ENCODE measurements at places on chromosomes 1 and 21.

DNA sequence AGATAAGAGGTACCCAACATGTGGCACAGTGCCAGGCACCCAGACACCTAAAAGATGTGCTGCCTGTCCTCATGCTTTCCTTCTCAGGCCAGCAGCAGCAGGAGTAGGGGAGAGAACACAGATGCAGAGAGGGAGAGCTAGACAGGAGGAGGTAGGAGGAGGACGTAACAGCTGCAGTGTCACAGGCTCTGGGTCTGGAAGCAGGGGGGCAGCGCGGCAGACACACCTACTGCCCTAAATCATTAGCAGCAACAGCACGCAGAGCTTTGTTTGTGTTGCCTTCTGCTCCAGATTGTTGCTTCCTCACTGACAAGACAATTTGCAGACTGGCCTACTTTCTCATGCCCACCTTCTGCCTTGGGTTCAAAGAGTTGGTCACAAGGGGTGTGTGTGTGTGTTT, 196.7 kb upstream of the DAB1 start:
- DNase-seq, result no peak

GRCh38 chr1:90823686-90824085, 106.6 kb upstream of the BARHL2 start:
- no peak for DNase-seq

DNA sequence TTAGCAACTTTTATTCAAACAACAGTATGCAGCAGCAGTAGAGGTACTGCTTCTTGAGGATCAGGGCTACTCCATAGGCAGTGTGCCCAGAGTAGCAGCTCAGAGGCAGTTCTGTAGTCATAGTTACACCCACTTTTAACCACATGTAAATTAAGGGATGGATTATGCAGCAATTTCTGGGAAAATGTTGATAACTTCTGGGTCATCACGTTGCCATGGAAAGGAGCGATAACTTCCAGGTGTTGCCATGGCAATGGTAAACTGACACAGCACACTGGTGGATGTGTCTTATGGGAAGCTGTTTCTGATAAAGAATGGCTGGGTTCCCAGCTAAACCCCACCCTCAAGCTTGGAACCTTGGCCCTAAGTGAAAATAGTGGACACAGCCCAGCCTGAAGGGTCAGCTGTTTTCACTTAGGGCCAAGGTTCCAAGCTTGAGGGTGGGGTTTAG, 29.0 kb upstream of the PLA2G2A start:
- DNase-seq, result no peak

- DNase-seq, result no peak
Observed at GRCh38 chr1:227315629-227316346, 2.5 kb downstream of the CDC42BPA start.

DNA sequence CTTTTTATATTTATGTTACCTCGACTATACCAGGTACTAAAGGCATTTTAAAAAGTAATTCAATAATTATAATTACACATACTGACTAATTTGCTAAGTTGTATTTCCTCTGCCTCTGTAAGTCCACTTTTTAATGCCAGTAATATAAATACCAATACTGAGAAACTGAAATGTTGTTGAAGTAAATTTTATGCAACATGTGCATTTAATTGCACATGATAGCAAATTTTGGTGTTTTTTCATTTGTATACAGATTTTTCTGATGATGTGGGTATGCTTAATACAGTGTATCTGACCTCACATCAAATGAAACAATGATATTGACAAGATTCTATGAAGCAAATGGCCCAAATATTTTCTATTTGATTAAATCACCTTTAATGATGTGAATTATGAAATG, 1531.6 kb downstream of the KCNT2 start:
- DNase-seq, result no peak

DNA sequence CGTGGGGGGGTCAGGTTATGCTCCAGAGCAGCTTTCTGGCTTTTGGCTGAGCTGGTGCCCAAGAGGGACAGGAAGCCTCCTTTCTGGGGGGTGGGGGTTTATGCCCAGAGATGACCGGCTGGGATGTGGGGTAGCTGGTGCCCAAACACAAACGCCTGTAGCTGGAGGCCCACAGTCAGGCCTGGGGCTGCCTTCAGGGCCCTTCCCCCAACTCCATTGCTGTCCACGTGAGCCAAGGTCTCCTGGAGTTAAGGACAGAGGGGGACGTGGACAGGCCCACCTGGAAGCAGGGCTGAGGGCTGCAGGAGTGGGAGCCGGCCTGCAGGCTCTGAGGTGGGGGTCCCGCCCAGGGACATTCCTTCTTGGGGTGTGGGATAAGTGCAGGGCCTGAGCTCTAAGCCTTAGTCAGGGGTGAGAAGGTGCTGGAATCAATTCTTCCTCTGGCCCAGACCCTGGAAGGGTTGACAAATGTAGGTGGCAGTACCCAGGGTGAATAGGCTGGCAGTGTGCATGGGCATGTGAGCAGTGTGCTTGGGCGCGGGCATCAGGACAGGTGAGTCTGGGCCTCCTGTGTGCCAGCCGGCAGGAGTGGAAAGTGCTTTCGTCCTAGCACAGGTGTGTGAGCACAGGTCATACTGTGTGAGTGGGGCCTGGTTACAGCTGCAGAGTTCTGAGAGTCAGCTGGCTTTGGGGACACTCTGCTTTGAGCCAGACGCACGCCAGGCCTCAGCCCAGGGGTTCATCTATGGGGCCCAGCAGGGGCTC, 6.8 kb downstream of the CPLANE2 start:
- no peak for DNase-seq

DNA sequence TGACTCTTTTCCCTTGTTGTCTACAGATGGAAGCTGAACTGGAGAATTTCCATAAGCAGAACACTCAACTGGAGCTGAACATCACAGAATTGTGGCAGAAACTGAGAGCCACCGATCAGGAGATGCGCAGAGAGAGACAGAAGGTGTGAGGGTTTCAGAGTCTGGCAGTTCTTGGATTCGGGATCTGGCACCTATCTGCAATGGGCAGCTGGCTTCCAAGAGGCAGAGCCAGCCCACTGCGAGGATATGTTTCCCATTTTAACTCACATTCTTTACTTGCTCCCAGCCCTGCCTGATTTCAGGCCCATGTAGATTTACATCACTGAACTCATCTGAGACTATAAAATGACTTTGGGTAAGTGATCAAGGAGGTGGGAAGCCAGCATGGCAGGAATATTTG, 37.3 kb upstream of the TMEM125 start:
- DNase-seq, result no peak

GRCh38 chr1:81834921-81835698, 34.4 kb downstream of the ADGRL2 start:
- no peak for DNase-seq

DNA sequence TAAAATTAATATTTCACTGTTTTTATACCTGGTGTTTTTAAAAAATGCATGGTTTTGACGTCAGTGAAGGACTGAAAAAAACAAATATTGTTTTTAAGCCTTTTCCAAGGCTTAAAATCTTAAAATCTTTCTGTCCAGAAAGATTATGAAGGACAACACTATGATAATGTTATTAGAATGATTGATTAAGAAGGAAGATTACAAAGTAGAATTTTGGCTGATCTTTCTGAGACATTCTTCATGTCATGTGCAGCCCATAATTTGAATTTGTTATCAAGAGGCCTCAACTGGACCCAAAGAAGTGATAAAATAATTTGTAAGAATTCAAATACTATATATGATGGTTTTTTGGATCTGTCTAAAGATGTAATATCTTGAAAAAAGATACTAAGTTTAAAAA, 584.4 kb upstream of the CXADR start:
- DNase-seq, result no peak

- peak; percentile 32 for DNase-seq
Observed at GRCh38 chr1:61742620-61743430, 545 bp downstream of the PATJ start.

DNA sequence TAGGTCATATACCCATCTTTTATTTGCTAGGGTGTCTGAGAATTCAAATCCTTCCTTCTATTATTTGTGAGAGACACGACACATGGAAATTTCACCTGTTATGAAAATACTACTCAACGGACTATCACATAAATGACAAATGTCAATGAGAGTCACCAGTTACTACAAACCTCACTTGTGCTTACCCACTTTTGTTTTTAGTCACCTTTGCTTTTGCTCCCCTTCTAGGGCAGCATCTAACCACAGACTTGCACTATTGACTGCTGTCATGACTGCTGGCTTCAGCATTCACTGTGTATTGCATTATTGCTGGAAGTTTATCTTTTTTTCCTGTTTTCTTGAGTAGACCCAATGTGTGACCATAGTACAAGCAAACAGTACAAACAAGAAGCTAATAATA, 1048.0 kb downstream of the PLA2G4A start:
- DNase-seq, result no peak

- DNase-seq, result no peak
Observed at GRCh38 chr21:36377391-36377842, 7.8 kb upstream of the CHAF1B start.

DNA sequence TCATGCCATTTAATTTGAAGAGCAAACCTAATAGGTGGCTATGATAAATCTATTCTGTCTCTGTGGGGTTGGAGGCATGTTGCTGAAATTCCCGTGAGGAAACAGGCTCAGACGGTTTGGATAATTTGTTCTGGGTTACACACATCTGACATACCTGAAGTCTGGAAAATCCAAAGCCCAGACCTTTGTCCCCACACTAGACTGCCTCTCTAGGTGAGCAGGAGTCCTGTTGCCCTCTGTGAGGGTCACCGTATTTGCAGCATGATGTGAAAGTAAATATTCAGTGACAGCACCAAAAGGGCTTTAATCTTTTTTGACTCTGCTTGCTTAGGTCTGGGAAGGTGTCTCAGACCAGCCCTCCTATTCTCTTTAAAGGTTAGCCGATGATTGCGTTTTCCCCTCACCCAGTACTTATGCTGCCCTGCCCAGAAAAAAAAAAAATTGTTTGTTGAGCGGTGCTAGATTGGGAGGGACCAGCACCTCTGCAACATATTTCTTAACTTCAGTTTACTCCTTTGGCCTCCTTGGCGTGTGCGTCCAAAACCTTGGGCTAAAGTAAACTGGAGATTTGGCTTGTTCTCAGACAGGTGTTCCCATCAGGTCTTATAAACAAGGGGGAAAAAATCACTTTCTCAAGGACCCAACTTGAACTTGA, 67.0 kb downstream of the CACHD1 start:
- DNase-seq, result no peak

DNA sequence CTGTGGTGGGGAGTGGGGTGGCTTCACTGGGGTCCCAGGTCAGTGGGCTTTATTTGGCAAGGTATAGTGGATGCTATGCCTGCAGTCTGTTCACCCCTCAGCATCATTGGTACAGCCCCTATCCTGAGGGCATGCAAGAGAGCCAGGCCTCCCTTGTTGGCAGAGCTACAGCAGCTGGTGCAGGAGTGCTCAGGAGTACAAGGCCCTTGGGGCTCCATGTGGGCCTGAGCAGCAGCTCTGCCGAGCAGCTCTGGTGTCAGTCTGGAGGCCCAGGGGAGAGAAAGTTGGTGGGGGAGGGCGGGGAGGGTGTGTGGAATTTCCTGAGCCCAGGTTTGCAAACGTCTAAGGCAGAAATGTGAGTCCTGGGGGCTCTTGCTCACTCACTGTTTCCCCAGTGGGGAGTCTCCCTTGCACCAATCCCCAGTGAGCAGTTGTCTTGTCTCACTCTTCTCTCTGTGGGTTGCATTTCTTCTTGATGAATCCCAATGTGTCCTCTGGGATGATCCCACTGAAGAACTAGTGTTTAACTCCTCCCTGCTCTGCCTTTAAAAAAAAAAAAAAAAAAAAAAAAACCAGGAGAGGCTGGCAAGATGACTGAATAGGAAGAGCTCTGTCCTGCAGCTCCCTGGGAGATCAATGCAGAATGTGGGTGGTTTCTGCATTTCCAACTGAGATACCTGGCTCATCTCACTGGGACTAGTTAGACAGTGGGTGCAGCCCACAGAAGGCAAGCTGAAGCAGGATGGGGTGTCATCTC, 39.5 kb upstream of the CYP4X1 start:
- DNase-seq, result no peak

DNA sequence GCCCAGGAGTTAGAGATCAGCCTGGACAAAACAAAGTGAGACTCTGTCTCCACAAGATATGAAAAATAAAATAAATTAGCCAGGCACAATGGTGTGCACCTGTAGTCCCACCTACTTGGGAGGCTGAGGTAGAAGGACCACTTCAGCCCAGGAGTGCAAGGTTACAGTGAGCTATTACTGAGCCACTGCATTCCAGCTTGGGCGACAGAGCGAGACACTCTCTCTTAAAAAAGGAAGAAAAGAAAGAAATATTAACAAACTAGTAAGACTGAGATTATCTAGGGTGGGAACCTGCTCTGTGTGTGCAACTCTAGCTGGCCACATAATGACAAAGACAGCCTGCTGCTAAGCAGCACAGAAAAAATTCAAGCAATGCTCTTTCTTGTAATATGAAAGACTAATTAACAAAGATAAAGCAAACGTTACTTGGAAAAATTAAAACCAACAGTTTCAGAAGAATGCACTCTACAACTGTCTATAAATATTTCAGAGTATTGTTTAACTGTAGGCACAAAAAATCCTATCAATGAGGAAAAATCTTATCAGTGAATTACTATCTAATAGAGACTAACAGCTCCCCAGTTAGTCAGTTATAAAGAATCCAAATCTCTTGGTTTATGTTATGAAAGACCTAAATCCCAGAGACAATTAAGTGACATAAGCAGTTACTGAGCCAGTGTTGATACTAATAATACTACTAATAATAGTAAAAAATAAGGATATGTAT, 74.5 kb downstream of the ENAH start:
- DNase-seq, result no peak

GRCh38 chr1:77543822-77544448, 138.5 kb downstream of the ZZZ3 start:
- DNase-seq, result no peak

- peak; percentile 89 for DNase-seq
Observed at GRCh38 chr1:182962554-182963115, 9.7 kb upstream of the SHCBP1L start.
